ENCODE measurements at places on chromosomes 7 and 10.

DNA sequence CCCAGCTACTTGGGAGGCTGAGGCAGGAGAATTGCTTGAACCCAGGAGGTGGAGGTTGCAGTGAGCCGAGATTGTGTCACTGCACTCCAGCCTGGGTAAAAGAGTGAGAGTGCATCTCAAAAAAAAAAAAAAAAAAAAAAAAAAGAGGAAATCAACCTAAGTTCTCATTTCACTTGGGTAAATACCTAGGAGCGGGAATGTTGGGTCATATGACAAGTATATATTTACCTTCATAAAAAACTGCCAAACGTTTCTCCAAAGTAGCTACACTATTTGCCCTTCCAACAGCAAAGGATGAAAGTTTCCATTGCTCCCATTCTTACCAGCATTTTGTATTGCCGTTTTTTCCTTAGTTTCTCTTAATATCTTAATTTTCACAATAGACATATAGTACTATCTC is 9.8 kb downstream of the P4HA1 start:
- no peak for DNase-seq

GRCh38 chr7:43217055-43217454 is 104.6 kb downstream of the HECW1 start:
- no peak for DNase-seq

DNA sequence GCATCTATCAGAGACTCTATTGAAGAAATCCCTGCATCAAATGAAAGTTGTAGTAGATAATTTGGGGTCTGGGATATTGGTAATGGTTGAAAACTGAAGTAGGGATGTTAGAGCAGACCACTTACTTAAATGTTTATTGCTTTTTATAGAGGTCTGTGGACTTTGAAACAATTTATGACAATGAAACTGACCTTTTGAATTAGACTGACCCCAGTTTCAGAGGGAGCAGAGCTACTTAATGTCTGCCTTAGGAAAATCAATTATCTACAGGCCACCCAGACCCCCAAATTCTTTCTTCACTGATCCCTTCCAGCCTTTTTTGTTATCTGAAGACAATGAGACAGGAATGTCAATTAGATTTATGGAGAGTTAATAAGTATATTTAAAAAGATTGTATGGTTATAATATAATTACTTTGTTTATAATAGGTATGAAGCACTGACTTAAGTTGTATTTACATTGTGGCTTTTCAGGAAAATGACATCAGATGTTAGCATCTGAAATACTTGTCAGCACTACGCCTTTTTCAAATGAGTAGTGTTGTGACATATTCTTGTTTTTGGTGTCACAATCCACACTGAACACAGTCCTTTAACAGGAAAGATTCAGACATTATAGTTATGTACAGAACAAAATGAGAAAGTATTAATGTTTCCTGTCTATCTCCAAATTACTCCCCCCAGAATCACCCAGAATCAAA is 13.9 kb downstream of the MGAM2 start:
- DNase-seq: no peak

DNA sequence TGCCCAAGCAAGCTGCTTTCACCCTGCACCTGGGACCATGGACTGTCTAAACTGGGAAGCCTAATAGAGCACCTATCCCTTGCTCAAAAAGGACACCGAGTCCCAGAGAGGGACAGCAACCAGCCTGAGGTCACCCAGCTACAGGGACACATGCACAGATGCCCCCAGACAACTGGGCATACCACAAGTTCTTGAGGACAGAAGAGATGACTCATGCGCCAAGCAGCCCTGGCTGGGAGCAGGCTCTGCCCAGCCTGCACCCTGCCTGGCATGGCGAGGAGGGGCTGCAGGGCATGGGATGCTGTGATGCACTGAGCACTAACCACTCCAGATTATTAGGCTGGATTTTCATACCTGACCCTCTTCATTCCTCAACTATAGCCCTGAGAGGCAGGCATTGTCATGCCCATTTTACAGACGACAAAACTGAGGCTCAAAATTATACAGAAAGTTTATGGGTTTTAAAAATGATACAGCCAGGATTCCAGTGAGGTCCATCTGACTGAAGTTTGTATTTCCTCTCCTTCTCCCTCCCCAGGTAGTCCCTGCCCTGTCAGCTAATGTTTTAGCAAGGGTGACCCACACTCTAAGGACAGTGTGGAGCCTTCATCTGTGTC is 289.3 kb upstream of the ZMIZ1 start:
- DNase-seq: no peak

DNA sequence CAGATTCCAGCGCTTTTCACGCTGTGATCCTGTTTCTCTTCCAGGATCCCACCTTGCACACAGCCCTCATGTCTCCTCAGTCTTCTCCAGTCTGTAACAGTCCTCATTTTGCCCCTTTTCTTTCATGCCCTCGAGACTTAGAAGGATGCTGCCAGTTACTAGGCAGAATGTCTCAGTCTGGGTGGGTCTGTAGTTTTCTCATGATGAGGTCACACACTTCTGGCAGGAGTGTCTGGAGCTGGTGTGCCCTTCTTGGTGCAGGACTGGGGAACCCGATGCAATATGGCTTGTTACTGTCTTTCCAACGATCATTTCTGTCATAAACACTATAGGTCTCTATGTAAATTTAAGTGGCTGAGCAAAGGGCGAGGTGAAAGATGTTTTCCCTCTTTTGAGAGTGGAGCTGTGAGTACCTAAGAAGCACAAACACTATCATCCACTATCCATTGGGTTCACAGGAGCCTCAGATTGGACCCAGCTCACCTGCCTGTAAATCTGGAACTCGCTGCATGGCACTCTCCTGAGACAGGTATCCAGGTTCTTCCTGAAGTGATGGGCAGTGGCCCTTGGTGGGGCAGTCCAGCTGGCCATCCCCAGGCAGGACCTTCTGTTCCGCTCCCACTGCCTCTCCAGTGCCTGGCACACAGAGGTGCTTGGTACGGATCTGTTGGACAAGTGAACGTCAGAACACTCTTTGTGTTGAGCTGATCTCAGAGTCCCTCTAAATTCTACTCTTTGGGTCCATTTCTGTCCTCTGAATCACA is 64.3 kb upstream of the ZNF32 start:
- peak; percentile 19 for DNase-seq

GRCh38 chr10:67735430-67735829 is 39.4 kb upstream of the CTNNA3 start:
- no peak for DNase-seq

Measured in fibroblast of the aortic adventitia (primary cell).